ENCODE measurements at places on chromosomes 4 and X. TPM values are rescaled to one million over a fixed set of nuclear protein-coding genes. Genes with fewer than 3 reads are reported as not detected.

DNA sequence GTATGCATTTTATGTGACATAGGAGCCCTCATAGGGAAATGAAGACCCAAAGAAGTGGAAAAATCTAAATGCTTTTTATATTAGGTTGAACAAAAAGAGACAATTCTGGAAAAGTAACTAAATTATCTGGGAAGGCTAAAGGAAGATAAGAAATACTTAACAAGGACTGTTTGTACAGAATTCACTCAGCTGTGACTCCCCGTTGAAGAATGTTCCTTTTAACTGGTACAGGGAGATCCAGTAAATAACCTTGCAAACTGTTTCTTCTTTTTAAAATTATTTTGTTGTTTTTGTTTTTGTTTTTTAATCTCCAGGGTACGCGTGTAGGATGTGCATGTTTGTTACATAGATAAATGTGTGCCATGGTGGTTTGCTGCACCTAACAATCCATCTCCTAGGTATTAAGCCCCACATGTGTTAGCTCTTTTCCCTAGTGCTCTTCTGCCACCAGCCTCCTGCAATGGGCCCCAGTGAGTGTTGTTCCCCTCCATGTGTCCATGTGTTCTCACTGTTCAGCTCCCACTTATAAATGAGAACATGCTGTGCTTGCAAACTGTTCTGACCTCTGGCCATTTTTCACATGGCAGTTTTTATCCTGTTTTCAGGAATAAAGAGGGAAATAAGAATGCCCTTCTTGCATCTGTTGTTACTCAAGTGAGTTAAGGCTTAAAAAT lies 81.7 kb downstream of the PWWP3B start:
- no peak for DNase-seq

GRCh38 chr4:158129694-158130093 lies 43.1 kb downstream of the GASK1B start:
- DNase-seq = peak; percentile 59

- DNase-seq = no peak
Observed at GRCh38 chr4:90486346-90486745, 359.2 kb downstream of the CCSER1 start.

DNA sequence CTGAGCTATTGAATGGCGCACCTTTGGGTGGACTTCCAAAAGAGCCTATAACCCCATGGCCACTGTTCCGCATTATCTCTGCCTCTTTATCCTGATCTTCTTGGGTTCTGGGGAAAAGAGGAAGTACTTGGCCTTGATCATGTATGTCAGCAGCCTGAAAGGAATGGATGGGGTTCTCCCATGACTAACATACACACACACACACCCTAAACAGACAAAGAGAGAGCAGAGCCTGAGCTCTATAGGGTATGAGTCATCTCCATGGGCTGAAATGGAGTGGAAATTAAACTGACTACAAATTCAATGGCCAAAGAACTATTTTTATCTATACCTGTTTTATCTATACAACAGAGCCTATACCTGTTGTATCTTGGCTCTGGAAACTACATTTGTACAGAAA lies 141.5 kb upstream of the MTMR8 start:
- no peak for DNase-seq

DNA sequence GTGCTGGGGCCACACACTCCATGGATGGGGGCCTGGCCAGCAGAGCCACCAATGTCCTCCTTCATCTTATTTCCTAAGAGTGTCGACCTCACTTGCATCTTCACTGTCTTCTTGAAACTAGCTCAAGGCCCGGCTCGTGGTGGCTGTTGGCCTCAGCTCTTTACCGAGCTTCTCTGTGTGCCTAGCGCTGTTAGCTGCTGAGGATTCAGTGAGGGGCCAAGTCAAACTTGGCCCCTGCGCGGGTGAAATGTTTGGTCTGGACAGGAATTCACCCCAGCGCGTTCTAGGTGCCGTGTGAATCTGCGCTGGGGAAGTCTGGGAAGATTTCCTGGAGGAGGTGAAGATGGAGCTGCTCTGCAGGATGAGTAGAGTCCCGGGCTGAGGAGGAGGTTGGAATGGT lies 8.5 kb downstream of the SORCS2 start:
- DNase-seq = no peak

GRCh38 chrX:146451136-146451535 lies 358.4 kb upstream of the CXorf51B start:
- no peak for DNase-seq

DNA sequence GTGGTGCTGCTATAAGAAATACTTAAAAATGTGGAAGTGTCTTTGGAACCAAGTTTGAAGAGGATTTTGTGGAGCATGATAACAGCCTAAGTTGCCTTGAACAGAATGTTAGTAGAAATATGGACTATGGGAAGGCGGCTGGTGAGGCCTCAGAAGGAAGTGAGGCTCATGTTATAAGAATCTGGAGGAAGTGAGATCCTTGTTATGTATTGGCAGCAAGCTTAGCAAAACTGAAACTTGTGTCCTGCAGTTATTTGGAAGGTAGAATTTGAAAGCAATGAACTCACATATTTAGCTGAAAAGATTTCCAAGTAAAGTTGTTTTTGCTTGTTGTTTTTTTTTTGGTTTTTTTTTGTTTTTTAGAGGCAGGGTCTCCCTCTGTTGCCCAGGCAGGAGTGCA lies 13.6 kb upstream of the MED14 start:
- no peak for DNase-seq

DNA sequence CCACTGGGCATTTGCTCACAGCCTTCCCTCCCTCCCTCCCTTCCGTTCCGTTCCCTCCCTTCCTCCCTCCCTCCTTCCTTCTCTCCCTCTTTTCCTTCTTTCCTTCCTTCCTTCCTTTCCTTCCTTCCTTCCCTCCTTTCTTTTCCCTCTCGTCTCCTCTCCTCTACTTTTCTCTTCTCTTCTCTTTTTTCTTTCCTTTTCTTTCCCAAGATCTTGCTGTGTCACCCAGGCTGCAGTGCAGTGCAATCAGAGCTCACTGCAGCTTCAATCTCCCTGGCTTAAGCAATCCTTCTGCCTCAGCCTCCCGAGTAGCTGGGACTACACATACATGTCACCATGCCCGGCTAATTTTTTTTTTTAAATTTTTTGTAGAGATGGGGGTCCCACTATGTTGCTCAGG lies 26.7 kb upstream of the ING2 start:
- DNase-seq = no peak

GRCh38 chr4:79980448-79980847 lies 92.6 kb downstream of the ANTXR2 start:
- no peak for DNase-seq

DNA sequence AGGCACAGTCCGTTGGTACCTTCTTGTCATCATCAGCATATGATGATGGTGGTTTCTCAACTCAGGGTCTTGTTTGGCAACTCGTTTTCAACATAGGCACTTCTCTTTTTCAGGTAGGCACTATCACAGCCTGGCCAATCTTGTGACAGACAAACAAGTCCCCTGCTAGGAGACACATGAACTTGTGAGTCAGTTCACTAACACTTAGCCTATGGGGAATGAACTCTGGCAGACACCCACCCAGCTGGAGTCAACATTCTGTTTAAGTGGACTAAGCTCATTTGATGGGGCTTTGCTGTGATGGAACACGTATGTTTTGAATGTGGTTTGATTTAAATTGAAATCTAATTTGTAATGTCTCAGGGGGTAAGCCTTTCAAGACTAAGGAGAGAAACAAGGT lies 100.7 kb upstream of the MAMLD1 start:
- no peak for DNase-seq

- DNase-seq = peak; percentile 78
Observed at GRCh38 chr4:158121161-158121579, 51.7 kb downstream of the GASK1B start.

DNA sequence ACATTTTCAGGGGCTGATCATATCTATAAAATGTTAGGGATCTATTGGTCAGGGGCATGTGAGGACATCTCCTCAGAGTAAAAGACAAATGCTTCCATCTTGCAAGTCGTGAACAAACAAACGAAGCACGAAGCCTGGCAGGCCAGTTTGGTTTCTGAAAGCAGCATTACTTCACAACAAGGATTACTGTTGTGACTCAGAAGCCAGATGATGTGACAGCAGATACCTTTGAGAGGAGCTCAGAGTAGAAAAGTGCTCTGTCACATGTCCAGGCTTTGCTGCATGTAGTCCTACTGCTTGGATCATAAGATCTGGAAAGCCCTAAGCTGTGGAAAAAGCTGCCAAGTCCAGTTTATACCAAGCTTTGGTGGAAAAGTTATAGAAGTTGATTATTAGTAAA lies 1827.2 kb downstream of the ARAP2 start:
- DNase-seq = peak; percentile 52

DNA sequence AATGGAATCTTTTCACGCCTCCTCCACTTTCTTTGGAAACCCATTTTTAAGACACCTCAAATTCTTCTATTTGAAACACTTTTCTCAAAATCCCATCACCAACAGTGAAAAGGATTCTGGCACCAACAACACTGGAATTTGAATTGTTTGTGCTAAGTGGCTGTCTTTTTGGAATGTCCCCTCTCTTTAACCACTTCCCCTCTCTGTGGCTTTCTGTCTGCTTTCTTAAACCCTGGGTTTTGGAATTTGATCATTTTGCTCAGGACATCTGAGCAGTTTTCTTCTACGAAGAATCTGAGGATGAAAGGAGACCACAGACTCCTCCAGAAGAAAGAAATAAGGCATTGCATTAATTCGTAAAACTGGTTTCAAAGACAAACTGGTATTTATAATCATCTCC lies 89.0 kb downstream of the MXRA5 start:
- peak; percentile 68 for DNase-seq

GRCh38 chr4:117264072-117264471 lies 178.7 kb upstream of the TRAM1L1 start:
- no peak for DNase-seq

DNA sequence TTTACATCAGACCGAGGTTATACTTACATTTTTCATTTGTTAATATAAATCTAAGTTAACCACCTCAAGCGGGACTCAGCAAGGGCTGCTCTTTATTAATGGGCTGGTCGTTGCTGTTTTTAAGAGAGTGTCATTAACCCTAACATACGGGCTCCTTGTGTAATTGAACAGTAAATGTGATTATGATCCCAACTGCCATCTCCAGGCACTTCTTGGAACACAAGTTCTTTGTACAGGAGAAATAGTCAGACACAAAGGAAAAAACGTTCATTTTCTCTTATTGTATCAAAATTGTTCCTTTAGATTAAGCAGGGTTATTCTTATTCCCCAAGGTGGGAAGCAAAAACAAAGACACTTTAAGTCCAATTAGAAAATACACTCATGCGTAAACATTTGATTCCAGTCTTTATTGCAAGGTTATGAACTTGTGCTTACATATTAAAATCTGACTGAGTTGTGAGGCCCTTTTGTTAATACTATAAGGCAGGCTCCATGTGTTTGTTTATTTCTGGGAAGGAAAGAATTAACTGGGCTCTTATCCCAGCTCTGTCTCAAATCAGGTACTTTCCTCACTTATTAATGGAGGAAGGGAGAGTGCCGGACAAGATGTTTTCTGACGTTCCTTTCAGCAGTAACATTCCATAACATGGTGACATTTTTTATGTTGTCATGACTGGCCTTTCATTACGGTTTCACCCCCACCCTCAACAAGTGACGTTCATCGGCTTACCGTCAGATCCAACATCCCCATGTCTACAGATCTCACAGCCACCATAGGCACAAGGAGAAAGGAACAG lies 95.9 kb downstream of the RASL11B start:
- DNase-seq = no peak

DNA sequence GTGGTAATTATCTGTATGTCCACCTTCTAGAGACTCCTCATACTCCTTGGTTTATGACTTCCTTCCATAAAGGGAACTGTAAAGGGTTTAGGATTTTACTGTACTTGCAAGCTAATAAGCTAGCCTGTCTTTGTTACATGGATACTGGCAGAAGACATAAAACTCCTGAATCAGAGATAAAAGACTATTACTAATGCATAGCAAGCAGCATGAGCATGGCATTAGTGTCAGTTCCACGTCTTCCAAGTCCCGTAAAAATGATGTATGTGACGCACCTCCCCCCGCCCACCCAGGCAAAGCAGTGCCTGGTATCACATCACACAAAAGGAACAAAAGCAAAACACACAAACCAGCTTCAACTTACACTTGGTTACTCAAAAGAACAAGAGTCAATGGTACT lies 71.0 kb downstream of the SLC10A6 start:
- no peak for DNase-seq

GRCh38 chr4:83179205-83179604 lies 64.7 kb upstream of the PLAC8 start:
- DNase-seq = no peak

Gene SPANXN3
- total RNA-seq = not detected

Gene AMBN
- total RNA-seq = not detected

Gene SPANXC
- total RNA-seq = 5.8 TPM

Gene RAB28
- 28.5 TPM for total RNA-seq

Gene EBP
- total RNA-seq = 277 TPM

Gene PCSK1N
- 4.1 TPM for total RNA-seq

Gene QRFPR
- not detected for total RNA-seq

Gene FMR1NB
- not detected for total RNA-seq

Gene SPANXB1
- 87.1 TPM for total RNA-seq

Gene POU3F4
- total RNA-seq = not detected

All from M059J (cell line).